ENCODE measurements at places on chromosomes 5 and 9.

DNA sequence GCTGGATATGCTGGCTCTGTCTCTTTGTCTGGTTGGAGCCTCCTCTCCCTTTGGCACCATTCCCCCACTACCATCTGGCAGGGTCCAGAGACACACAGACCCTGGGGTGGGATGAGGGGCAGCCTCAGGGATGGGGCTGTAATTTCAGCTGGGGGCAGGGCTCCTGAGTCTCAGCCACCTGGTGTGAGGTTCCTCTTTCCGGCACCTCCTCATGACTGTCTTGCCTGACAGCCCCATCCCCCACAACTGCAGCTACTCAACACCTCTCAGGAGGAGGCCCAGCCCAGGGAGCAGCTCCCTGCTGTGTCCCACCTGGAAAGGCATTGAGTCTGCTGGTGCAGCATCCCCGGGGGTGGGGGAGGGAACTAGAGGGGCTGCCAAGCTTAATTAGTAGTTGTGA, 11.7 kb upstream of the RPS14 start:
- DNase-seq, result peak; percentile 49

DNA sequence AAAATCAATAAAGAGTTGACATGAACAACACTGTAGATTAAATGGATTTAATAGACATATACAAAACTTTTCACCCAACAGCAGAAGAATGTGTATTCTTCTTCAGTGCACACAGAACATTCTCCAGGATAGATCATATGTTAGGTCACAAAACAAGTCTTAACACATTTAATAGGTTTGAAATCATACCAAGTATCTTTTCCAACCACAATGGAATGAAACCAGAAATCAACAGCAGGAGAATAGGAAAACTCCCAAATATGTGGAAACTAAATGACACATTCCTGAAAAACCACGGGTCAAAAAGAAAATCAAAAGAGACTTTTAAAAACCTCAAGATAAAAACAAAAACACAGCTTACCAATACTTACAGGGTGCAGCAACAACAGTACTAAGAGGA, 790.1 kb upstream of the ZNF608 start:
- no peak for DNase-seq

GRCh38 chr5:146890731-146891440, 12.3 kb upstream of the PPP2R2B start:
- no peak for DNase-seq

DNA sequence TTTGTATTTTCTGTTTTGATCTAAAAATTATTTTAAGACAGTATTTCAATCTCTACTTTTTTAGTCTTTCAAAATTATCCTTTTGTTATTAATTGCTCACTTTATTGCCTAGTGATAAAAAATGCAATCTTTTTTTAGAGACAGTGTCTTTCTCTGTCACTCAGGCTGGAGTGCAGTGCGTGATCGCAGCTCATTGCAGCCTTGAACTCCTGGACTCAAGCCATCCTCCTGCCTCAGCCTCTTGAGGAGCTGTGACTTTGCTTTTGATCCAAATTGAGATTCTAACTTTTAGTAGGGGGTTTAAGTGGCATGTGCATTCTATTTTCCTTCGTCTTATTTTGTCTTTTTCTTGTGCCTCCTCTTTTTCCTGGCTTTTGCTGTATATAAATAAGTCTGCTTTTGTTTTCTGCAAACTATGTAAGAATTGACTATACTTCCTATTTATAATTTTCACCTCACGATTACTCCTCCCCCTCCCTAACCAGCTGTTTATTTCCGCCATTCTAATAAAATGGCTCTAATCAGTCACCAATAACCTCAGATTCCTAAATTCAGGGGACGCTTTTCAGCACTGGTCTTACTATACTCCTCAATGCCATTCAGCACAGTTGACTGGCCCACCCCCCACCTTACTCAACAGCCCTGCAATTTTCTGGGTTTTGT, 32.3 kb downstream of the KLF9 start:
- no peak for DNase-seq

DNA sequence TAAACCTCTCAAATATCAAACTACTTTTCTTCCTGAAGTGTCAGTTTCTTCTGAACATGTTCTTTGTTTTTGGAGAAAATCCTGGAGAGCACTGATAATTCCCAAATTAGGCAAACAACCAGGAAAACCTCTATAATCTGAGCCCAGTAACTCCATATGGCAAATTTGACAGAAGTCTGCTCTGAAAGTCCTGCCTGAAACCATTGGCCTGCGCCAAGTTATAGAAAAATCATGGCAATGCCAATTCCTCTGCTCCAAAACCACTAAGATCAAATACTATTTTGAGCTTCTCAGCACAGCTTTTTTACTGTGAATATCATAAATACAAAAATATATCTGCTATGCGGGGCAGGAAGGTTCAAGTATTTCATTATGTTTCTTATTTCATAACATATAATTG, 45.9 kb downstream of the PDE4D start:
- no peak for DNase-seq

DNA sequence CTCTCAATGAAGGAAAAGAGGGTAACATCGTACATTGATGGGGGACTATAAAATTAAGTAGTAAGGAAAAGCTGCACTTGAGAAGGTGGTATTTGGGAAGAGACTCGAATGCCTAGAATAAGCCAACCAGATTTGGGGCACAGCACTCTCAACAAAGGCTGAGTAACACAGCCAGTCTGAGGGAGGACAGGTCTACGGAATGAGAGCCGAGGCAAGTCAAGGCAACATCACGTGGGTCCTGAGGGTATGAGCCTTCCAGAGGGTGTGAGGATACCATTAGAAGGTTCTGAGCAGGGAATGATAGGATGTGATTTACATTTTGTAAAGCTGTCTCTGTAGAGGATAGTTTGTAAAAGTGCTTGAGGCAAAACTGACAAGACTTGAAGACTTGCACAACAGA, 434.1 kb downstream of the RAB3C start:
- DNase-seq, result no peak

GRCh38 chr5:114657342-114658130, 295.7 kb downstream of the KCNN2 start:
- no peak for DNase-seq

- no peak for DNase-seq
Observed at GRCh38 chr9:16278326-16278999, 592.0 kb downstream of the BNC2 start.

DNA sequence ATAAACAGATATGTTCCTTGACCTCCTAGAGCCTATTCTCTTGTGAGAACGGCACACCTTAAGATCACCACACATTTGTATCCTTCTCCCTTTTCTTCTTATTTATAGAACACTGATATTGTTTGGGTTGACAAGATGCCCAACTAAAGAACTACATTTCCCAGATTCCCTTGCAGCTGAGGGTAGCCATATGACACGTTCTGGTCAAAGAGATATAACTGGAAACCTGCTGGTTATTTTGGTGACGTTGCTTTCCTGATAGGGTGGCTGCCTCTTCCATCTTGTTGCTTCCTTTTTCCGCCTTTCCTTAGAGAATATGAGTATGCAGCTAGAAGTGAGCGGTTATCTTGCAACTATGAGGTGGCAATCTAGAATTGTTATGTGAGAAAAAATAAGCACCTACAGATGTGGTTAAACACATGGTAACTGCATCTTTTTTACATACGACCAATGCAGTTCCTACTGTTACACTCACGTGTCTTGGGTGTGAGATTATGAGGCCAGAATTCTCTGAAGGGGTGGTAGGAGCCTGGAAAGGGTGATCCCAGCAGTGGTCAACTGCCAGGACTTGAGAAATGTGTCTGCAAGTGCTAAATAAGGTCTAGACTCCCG, 72.9 kb downstream of the SEC61B start:
- no peak for DNase-seq

- DNase-seq, result no peak
Observed at GRCh38 chr9:99356512-99356971, 134.5 kb downstream of the SEC61B start.

- peak; percentile 51 for DNase-seq
Observed at GRCh38 chr5:111756581-111757354, at the start of gene NREP. NREP (minus strand) TSS chr5:111757194; CDS start chr5:111755772, 1,422 bp downstream.

Data from NCI-H2081 (cell line).